ENCODE measurements at places on chromosomes 5 and 9. TPM values are rescaled to one million over a fixed set of nuclear protein-coding genes. Genes with fewer than 3 reads are reported as not detected.

DNA sequence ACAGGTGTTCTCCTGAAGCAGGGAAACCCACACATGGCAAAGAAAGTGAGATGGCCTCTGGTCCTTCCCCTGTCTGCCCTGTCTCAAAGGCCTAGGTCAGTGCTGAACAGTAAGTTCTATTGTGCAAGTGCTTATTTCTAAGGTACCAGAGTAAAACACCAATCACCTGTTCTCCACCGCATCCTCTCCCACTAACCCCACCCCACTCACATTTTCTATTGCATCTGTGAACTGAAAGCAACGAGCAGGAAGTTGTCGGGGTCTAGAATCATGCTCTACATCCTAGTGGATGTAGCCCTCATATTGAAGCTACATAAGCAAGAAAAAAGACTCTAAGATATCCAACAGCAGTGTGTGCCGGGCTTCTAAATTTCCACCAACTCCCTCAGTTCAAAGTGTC lies 265.9 kb downstream of the ENC1 start:
- DNase-seq, result no peak

DNA sequence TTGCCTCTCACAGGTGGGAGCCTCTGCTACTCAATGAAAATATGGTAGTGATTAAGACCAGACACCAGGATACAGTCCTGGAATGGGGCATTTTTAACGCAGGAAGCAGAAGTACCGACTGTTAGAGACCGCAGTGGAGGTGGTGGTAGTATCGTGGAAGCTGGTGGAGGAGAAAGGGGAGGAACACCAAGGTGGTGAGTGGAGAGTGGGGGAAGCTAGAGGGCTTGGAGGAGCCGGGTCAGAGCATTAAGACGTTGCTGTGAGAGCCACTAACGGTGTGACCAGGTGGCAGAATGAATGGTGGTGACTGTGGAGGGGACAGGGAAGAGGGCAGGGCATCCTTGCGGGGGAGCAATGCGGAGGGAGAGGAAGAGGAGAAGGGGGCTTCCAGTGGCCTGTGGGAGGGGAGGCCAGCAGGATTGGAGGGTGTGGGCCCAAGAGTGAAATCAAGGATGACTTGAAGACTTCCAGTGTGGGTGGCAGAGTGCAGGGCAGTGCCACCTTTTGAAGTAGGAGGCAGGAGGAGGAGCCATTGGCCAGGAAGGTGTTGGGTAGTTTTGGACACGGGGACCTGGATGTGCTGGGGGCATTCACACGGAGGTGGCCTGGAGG lies 1.6 kb upstream of the UBAC1 start:
- DNase-seq, result no peak

TLR4 gene
- 7.7 TPM for polyA plus RNA-seq

HRCT1 gene
- 0.21 TPM for polyA plus RNA-seq

DNA sequence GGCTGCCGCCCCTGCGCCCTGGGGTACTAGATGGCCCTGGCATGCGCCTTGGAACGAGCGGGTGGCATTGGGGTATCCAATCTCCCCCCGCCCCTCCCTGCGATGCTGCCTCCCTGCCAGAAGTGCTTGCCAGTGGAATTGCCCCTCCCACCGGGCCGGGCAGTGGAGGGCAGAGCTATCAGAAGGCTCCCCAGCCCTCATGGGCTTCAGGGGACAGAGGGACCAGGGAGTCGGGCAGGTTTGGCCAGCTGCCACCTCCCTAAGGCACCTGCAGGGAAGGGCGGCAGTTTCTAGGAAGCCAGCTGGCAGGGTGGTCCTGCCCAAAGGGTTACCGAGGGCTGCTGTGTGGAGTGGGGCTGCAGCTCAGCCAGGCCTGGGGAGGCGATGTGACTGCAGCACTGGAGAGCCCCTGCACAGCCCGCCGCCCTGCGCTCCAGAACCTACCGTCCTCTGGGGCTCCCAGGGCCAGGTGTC lies 52.8 kb upstream of the EGFL7 start:
- DNase-seq, result no peak

GRCh38 chr9:14306672-14307660 lies 7.0 kb downstream of the NFIB start:
- no peak for DNase-seq

- DNase-seq, result no peak
Measured at GRCh38 chr5:143916451-143916850, 104.5 kb downstream of the HMHB1 start.

GRCh38 chr9:76580188-76580587 lies 121.2 kb downstream of the GCNT1 start:
- no peak for DNase-seq

SPINK5 gene
- 0.33 TPM for polyA plus RNA-seq

All from left renal pelvis (tissue), 4 donors.